ENCODE measurements at places on chromosomes 5 and 9. TPM values are rescaled to one million over a fixed set of nuclear protein-coding genes. Genes with fewer than 3 reads are reported as not detected.

The PCDH1 gene
- not detected for total RNA-seq

The PHYHD1 gene
- total RNA-seq, result 0.88 TPM

The BAG1 gene
- 56.6 TPM for total RNA-seq

The RXRA gene
- 22.5 TPM for total RNA-seq

The TAS2R1 gene
- not detected for total RNA-seq

The WWC1 gene
- total RNA-seq, result 1.3 TPM

The ACTBL2 gene
- not detected for total RNA-seq

The DPM2 gene
- 42.0 TPM for total RNA-seq

The SV2C gene
- 0.10 TPM for total RNA-seq

The STC2 gene
- 12.0 TPM for total RNA-seq

The SLC23A1 gene
- 1.0 TPM for total RNA-seq

The PCDHB11 gene
- total RNA-seq, result not detected

The C8G gene
- 0.90 TPM for total RNA-seq

Measured in activated CD4-positive, alpha-beta memory T cell treated with anti-CD3 and anti-CD28 coated beads for 36 hours (primary cell).